ENCODE measurements at places on chromosomes 4 and X.

DNA sequence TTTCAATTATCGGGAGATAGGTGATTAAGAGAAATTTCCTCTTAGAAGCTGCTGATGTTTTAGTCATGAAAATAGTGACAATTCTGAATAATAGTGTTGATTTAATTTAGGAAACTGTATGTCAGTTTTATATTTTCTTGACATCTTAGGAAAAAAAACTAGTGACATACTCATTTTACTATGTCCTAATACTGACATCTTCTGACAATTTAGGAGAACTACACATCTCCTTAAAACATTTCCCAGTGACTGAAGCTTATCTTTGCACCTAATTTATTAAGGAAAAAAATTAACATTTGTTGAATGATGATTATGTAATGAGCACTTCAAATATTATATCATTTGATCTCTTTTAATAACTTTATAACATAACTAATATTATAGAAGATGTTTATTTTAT lies 42.0 kb upstream of the RBMXL3 start:
- DNase-seq: no peak

GRCh38 chrX:100895365-100896075 lies 21.4 kb upstream of the NOX1 start:
- no peak for DNase-seq

DNA sequence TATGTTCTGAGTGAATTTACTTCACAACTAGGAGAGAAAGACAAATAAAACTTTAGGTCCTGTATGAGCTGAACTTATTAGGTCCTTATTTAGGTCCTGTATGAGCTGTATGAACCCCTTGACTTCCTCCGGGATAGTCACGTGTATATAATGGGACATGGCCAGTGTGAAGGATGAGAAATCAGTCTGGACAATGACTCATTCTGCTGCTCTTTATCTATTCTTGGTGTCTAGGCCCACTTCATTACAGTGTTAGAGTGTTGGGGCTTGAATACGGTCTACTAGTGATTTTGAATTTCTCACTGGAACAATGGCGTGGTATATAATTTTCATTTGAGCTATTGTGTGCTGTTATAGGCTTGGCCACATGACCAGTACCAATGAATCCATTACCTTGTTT lies 21.9 kb downstream of the STK26 start:
- DNase-seq: no peak

DNA sequence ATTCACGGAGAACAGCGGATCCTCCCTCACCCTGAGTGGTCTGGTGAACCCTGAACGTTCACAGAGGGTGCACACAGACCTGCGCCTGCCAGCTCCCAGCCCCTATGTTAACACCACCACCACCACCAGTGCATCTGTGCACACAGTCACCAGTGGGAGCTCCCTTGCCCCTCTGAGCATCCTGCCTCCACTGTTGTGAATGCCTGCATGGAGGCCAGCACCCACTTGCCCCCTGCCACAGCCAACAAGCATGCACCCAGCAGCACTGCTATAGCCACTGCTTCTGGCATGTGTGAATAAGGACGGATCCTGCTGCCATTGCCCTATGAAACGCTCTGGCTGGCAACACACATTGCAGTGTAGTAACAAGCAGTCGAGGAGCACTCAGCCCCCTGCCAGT lies 29.1 kb upstream of the PWWP3B start:
- no peak for DNase-seq

DNA sequence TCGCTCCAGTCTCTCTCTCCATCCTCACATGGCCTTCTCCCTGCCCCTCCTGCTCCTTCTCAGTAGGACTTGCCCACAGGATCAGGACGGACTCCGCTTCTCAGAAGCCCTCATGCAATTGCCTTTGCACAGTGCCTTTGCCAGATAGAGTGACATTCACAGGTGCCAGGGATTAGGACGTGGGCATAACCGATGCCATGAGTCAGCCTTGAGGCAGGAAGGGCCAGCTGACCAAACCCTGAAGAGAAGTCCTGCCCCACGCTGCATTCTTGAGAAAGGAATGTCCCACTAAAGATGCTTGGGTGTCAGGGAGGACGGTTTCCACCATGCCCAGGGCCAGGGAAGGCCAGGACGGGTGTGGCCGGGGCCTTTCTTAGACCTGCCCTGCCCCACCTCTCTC lies 6.6 kb upstream of the GRPEL1 start:
- no peak for DNase-seq

Measured in activated T-helper 9 cell treated with anti-CD3 and anti-CD28 coated beads, Interleukin-2, amount 50 U/mL, for 16 hours (primary cell).